ENCODE measurements at places on chromosomes 1 and 21. TPM values are rescaled to one million over a fixed set of nuclear protein-coding genes. Genes with fewer than 3 reads are reported as not detected.

TRIM63 gene
- polyA plus RNA-seq = not detected

SPRR2G gene
- polyA plus RNA-seq = not detected

CMPK1 gene
- 65.2 TPM for polyA plus RNA-seq

AMY2A gene
- polyA plus RNA-seq = not detected

RGS13 gene
- not detected for polyA plus RNA-seq

ACTL8 gene
- polyA plus RNA-seq = not detected

PLA2G4A gene
- 4.5 TPM for polyA plus RNA-seq

SH3D21 gene
- not detected for polyA plus RNA-seq

A3GALT2 gene
- not detected for polyA plus RNA-seq

PPIAL4G gene
- 0.03 TPM for polyA plus RNA-seq

EEIG2 gene
- 4.3 TPM for polyA plus RNA-seq

TMEM240 gene
- polyA plus RNA-seq = not detected

GRCh38 chr1:207824691-207825408 is 73.0 kb downstream of the CD46 start:
- H3K27ac ChIP-seq = peak overlapping the region; percentile 98
- peaks cover 68% of the 10 kb centered on the region for H3K4me1 ChIP-seq
- no peaks in the 10 kb centered on the region for H3K27me3 ChIP-seq
- no peaks in the 10 kb centered on the region for H3K36me3 ChIP-seq

DNA sequence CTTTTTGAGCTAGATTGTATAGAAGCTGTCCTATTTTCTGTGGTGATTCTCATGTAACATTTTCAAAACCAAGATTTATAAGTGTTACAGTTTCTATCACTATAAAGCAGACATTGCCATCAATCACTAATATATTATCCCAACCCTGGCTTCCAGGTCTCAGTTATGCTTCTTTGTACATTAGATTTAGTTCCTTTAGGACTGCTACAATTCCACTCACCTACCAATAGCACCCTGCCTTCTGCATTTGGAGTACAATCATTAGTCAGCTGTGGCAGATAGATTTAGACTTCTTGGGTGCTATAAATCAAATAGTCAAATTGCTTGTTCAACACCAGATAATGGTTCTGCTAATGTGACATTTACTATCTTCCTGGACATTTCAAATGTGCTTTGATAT is 281.6 kb downstream of the BRINP3 start:
- H3K4me1 ChIP-seq = no peaks in the 10 kb centered on the region
- H3K36me3 ChIP-seq = no peaks in the 10 kb centered on the region
- no peak overlapping the region for H3K4me3 ChIP-seq
- DNase-seq = no peak

DNA sequence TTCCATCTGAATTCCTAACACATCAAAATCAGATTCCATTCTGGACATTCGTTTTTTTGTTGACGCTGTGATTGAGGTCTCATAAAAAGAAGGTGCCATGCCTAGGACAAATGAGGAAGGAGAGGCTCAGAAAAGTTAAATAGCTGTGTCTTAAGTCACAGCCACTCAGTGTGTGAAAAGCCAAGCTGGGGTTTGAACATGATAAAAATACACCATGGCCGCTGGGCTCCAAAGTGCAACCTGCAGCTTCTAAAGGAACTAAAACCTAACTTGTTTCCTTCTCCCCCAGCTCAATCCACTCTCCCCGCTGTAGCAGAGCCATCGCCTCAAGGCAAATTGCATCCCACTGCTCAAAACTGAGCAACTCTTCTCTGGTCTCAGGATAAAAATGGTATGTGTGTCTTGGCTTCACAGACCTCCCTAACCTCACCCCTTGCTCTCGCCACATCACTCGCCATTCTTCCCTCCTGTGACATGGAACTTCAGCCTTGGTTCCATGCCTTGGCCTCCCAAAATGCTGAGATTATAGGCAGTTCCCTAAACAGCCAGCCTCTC is 22.1 kb upstream of the FAM20B start:
- no peak for DNase-seq
- no peak overlapping the region for H3K27ac ChIP-seq
- H3K27me3 ChIP-seq = no peaks in the 10 kb centered on the region
- H3K36me3 ChIP-seq = no peaks in the 10 kb centered on the region
- no peak overlapping the region for H3K4me3 ChIP-seq

- peaks cover 54% of the 10 kb centered on the region for H3K27me3 ChIP-seq
- H3K4me3 ChIP-seq = no peak overlapping the region
- no peaks in the 10 kb centered on the region for H3K36me3 ChIP-seq
- no peak for DNase-seq
- no peak overlapping the region for H3K27ac ChIP-seq
Measured at GRCh38 chr1:53060579-53060978, 1.4 kb upstream of the PODN start.

- DNase-seq = no peak
- no peak overlapping the region for H3K4me3 ChIP-seq
- H3K36me3 ChIP-seq = no peaks in the 10 kb centered on the region
- H3K27me3 ChIP-seq = no peaks in the 10 kb centered on the region
- H3K4me1 ChIP-seq = no peaks in the 10 kb centered on the region
Measured at GRCh38 chr1:53656747-53657530, 82.0 kb downstream of the GLIS1 start.

GRCh38 chr21:34743831-34744230 is 75.0 kb downstream of the CLIC6 start:
- peaks cover 9% of the 10 kb centered on the region for H3K4me1 ChIP-seq
- no peaks in the 10 kb centered on the region for H3K36me3 ChIP-seq
- no peaks in the 10 kb centered on the region for H3K27me3 ChIP-seq
- no peak overlapping the region for H3K4me3 ChIP-seq
- no peak for DNase-seq
- no peak overlapping the region for H3K27ac ChIP-seq

- no peaks in the 10 kb centered on the region for H3K36me3 ChIP-seq
- H3K27ac ChIP-seq = no peak overlapping the region
- no peaks in the 10 kb centered on the region for H3K4me1 ChIP-seq
Measured at GRCh38 chr1:34162852-34163766, 1.9 kb downstream of the CSMD2 start.

DNA sequence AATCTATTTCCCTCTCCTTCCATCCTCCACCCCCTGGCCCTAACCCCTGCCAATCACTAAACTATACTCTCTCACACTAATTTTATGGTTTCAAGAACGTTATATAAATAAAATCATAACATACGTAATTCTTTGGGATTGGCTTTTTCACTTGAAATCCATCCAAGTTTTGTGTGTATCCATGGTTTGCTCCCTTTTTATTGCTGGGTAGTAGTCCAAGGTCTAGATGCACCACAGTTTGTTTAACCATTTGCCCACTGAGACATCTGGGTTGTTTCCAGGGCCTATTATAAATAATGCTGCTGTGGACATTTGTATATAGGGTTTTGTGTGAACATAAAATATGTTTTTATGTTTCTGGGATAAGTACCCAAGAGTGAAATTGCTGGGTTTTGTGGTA is 61.4 kb downstream of the TEX35 start:
- H3K36me3 ChIP-seq = no peaks in the 10 kb centered on the region
- no peak for DNase-seq
- no peak overlapping the region for H3K4me3 ChIP-seq
- no peak overlapping the region for H3K27ac ChIP-seq
- H3K27me3 ChIP-seq = no peaks in the 10 kb centered on the region

DNA sequence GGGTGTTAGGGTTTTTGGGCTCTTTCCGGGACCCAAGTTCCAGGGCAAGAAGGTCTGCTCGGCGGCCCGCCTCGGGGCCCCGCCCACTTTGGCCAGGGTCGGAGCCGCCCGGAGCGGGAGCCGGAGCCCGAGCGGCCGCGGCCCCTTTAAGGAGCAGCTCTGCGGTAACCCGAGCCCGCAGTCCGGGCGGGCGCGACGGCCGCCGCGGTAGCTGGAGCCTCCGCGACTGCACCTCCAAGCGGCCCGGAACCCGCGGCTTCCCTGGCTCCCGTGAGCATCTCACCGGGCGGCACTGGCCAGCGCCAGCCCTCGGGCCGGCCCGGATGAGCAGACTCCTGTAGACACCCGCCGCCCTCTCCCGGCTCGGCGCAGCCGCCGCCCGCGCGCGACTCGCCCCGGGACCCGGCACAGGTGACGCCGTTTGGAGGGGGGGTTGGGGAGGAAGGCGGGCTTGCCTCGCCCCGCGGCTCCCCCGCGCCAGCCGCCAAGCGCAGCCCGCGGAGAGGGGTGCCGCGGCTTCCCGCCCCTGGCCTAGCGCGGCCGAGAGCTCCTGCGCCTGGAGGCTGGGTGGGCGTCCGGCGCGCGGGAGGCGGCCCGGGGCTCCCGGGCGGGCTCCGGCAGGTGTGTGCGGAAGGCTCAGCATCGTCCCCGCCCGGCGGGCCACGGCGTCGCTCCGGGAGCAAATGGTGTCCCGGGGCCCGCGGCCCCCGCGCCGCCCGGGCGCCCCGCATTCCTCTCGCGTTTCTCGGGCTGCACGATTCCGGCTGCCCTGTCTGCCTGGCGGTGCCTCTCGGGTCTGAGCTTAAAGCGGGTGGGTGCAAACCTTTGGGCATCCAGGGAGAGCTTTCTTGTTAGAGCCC is at the start of gene TLCD4:
TLCD4 (plus strand) TSS at position 149 of the 860 bp plus-strand sequence. CDS start 26,547 bp downstream, outside the sequence.
- peak within 1 kb of the TSS; percentile 38 for H3K4me3 ChIP-seq
- H3K27ac ChIP-seq = no peak within 1 kb of the TSS
- H3K27me3 ChIP-seq = peaks cover 64% of the 10 kb centered on the region
- no peaks in the 10 kb centered on the region for H3K36me3 ChIP-seq

DNA sequence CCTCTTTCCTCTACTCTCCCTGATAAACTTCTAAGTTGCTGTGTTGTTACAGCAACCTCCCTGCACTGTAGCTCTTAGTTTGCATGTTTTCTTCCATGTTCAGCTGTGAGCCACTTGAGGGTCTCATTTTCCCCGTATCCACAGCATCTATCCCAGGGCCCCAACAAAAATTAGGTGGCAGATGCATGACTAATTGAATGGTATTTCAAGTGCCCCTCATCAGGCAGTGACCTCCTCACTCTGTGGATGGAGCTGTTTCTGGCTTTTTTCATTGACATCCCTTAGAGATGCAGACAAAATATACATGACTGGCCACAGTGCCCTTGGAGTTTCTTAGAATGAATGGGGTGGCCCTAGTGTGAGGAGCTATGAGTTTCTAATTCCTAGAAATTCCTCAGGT is 3.4 kb downstream of the CASQ2 start:
- no peak overlapping the region for H3K27ac ChIP-seq
- H3K4me1 ChIP-seq = no peaks in the 10 kb centered on the region
- no peak for DNase-seq
- H3K27me3 ChIP-seq = no peaks in the 10 kb centered on the region
- no peak overlapping the region for H3K4me3 ChIP-seq
- H3K36me3 ChIP-seq = no peaks in the 10 kb centered on the region

DNA sequence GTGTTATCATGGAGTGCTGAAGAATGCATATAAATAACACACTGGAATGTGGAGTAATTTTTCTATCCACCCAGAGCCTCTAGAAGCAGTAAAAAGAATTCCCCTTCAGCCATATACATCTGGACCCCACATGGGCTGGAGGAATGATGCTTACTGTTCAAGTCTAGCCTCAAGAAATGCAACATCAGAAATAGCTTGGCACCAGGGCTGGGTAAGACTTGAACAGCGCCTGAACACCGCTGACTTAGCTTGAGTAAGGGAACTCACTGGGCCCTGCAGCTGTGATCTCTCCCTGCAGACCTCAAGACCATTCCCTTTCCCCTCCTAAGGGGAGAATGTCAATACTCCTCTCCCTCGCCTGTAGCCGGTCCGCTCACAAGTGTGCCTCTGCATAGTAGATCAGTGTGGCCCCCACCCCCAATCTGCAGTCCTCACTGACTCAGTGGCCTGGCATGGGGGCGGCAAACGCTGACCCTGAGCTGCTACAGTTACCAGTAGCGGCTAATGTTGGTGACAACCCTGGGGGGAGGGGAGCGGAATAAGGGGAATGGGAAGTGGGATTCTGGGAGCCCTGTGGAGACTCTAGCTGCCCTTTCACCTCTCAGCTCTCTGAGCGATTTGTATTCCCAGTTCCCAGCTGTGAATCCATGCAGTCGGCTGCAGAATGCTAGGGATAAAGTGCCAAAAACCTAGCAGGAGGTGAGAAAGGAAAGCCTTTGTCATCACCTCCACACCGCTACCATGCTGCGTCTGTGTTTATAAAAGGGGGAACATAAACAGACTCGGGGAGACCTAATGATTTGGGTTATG is 483.9 kb downstream of the DISC1 start:
- H3K36me3 ChIP-seq = no peaks in the 10 kb centered on the region
- H3K27ac ChIP-seq = no peak overlapping the region
- H3K4me1 ChIP-seq = no peaks in the 10 kb centered on the region
- no peak overlapping the region for H3K4me3 ChIP-seq
- no peak for DNase-seq

DNA sequence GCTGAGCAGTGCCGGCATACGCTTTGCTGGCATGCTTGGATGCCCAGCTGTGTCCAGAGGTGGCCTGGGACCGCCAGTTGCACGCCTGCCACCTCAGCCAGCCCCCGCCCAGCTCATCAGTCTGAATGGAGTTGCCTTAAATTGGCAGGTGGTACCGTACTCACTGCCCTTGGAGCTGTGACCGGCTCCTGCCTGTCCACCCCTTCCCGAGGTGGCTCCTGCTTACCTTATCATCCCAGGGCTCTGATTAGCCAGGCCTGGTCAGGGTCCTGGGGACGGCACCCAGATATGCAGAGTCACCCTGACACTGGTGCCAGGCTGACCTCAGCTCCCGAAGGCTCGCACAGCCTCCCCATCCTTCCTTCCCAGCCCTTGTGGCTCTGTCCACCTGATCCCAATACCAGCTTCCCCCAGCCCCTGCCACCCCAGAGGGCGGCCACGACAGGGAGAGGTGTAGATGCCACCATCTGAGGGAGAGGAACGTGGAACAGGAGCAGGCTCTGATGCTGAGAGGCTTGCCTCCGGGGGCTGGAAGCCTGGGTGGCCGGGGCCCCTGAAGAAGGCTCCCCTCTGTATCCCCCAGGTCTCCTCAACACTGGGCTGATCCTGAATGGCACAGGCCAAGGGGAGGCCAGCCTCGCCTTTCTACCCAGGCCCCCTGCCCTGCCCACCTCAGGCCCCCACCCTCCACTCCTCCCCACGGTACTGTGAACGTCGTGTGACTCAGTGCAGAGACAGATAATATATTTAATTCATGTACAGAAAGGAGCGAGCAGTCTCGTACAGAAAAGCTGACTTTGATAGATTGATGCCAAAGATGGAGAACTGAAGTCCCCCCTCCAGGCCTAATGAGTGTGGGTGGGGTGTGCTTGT is 27.8 kb downstream of the CDK18 start:
- H3K27me3 ChIP-seq = no peaks in the 10 kb centered on the region
- H3K36me3 ChIP-seq = no peaks in the 10 kb centered on the region
- DNase-seq = no peak

GRCh38 chr1:154335025-154335714 is 9.8 kb downstream of the ATP8B2 start:
- DNase-seq = peak; percentile 85
- no peak overlapping the region for H3K27ac ChIP-seq
- H3K4me1 ChIP-seq = peaks cover 7% of the 10 kb centered on the region
- H3K27me3 ChIP-seq = no peaks in the 10 kb centered on the region
- no peak overlapping the region for H3K4me3 ChIP-seq

GRCh38 chr21:46325073-46325912 is 1.3 kb downstream of the PCNT start:
- peaks cover 36% of the 10 kb centered on the region for H3K4me1 ChIP-seq
- no peaks in the 10 kb centered on the region for H3K27me3 ChIP-seq
- peak overlapping the region; percentile 71 for H3K27ac ChIP-seq
- H3K36me3 ChIP-seq = peaks cover 31% of the 10 kb centered on the region

GRCh38 chr1:42835422-42835821 is 11.0 kb upstream of the ZNF691 start:
- peaks cover 13% of the 10 kb centered on the region for H3K36me3 ChIP-seq
- no peak overlapping the region for H3K27ac ChIP-seq
- DNase-seq = no peak
- no peak overlapping the region for H3K4me3 ChIP-seq
- peaks cover 22% of the 10 kb centered on the region for H3K4me1 ChIP-seq

- no peak for DNase-seq
- H3K27me3 ChIP-seq = no peaks in the 10 kb centered on the region
- H3K36me3 ChIP-seq = no peaks in the 10 kb centered on the region
- H3K4me3 ChIP-seq = no peak overlapping the region
- H3K4me1 ChIP-seq = peaks cover 19% of the 10 kb centered on the region
- H3K27ac ChIP-seq = no peak overlapping the region
Measured at GRCh38 chr1:59098655-59099054, 198.2 kb upstream of the FGGY start.

All from CD14-positive monocyte (primary cell).